ENCODE measurements at places on chromosomes 3 and 15. TPM values are rescaled to one million over a fixed set of nuclear protein-coding genes. Genes with fewer than 3 reads are reported as not detected.

- no peak for DNase-seq
Measured at GRCh38 chr15:85443046-85443445, 62.6 kb downstream of the AKAP13 start.

DNA sequence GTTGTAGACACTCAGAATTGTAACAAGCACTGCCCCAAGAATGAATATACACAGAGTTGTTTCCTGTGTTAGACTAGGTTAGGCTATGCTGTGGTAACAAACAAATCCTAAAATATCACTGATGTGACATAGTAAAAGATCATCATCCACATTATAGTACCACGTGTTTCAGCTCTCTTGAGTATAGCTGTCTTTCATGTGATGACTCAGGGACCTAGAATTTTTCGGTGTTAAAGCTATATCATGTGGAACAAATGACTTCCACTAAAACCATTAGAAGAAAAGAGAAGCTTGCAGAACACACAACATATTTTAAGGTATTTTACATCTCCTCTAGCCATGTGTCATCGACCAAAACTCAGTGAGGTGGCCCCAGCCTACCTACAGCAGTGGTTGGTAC is 307.9 kb upstream of the RBMS3 start:
- DNase-seq, result no peak

- DNase-seq, result no peak
Measured at GRCh38 chr3:4900298-4900697, 78.9 kb upstream of the BHLHE40 start.

GRCh38 chr15:83688201-83688600 is 34.3 kb downstream of the ADAMTSL3 start:
- no peak for DNase-seq

GRCh38 chr3:5058471-5058951 is 63.6 kb upstream of the ARL8B start:
- DNase-seq, result no peak

DNA sequence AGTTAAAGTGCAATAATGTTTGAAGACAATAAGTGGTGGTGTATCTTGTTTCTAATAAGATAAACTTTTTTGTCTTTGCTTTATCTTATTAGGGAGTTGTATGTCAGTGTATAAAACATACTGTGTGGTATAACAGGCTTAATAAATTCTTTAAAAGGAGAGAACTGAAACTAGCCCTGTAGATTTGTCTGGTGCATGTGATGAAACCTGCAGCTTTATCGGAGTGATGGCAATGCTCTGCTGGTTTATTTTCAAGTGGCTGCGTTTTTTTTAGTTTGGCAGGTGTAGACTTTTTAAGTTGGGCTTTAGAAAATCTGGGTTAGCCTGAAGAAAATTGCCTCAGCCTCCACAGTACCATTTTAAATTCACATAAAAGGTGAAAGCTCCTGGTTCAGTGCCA is 2.7 kb downstream of the RPL15 start:
- no peak for DNase-seq

- DNase-seq, result no peak
Measured at GRCh38 chr3:15637131-15637951, 35.8 kb downstream of the BTD start.

- DNase-seq, result no peak
Measured at GRCh38 chr3:57935539-57935938, 72.7 kb upstream of the FLNB start.

Gene MYL3
- not detected for total RNA-seq

Gene ALDH1A3
- not detected for total RNA-seq

Gene GUCA1C
- not detected for total RNA-seq

Gene TM4SF1
- total RNA-seq, result 226 TPM

Gene IGSF11
- total RNA-seq, result not detected

Gene REC114
- not detected for total RNA-seq

Gene ANO10
- total RNA-seq, result 13.1 TPM

Gene CIP2A
- 54.1 TPM for total RNA-seq

Data from HepG2 (cell line).